8988T (cell line): ENCODE measurements at places on chromosomes 7 and 10.

- DNase-seq, result no peak
These were observed 6.3 kb downstream of the CXCL12 start for GRCh38 chr10:44378626-44379025.

GRCh38 chr7:139902436-139903102 lies 73.5 kb downstream of the TBXAS1 start:
- no peak for DNase-seq

DNA sequence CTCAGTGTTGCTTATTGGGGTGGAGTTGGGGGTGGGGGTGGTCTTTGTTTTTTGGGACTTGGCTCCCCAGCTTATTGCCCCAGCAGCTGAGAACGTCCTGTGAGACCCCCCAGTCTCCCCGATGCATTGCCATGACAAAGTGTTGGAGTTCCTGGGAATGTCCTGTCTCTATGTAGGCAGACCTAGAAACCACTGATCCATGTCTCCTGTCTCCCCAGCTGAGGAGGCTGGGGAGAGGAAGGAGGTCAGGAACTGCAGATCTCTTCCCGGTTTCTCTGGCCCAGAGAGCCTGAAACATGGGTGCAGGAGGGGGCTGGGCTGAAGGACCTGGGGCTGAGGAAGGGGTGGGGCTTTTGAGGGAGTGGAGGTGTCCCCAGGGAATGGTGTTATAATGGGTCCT lies 80.2 kb upstream of the GTF2IRD1 start:
- DNase-seq, result no peak

DNA sequence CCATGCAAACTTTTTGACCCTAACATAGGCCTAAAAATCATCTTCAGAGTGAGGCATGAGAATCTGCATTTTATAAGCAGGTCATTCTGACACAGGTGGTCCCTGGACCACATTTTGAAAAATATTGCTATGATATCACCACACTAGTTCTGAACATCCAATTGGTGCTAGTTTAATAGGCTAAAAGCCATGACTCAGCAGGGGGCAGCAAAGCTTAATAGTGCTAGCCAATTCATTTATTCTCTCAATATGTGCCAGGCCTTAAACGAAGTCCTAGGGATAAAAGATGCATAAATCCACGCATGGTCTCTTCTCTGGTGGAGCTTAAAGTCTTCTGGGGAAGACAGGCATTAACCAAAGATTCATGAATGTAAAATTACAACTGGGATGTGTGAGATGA lies 10.2 kb upstream of the SLC25A28 start:
- no peak for DNase-seq
